ENCODE measurements at places on chromosomes 1 and 21.

DNA sequence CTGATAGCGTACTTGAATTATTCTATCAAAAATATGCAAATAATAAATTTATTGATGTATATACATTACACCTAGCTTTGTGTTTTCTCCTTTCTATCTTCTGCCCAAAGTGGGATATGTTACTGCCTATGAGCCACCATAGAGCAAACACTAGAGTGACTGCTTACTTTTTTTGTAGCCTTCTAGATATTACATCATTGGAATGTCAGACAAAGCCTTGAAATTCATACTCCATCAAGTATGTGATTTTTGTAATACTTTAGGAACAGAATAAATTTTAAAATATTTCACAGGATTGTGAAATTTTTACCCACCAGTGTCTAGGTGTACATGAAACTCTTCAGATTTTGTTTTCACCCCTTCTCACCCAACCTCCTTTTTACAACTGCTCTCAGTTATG is 787.6 kb downstream of the USP25 start:
- DNase-seq: no peak

GRCh38 chr1:215776336-215776735 is 209.2 kb downstream of the KCTD3 start:
- DNase-seq: no peak

- DNase-seq: no peak
These were observed 27.2 kb downstream of the PSMG1 start for GRCh38 chr21:39156024-39156423.

GRCh38 chr1:66339944-66340343 is 194.0 kb upstream of the SGIP1 start:
- DNase-seq: no peak

GRCh38 chr1:218817071-218817470 is 356.6 kb upstream of the LYPLAL1 start:
- DNase-seq: no peak

Data from NCI-H748 treated with DMSO at 0.1 percent for 48 hours (cell line).